Stimulated activated CD8-positive, alpha-beta memory T cell treated with anti-CD3 and anti-CD28 coated beads, Interleukin-2, amount 100 ng/mL, for 1 hour (primary cell): ENCODE measurements at places on chromosomes 16 and 17.
A peak's percentile ranks its signal among the peaks of the same experiment; 100 is the strongest.

- DNase-seq, result no peak
Observed at GRCh38 chr17:47184681-47185080, 4.4 kb downstream of the CDC27 start.

GRCh38 chr16:31536804-31537361, 9.2 kb downstream of the AHSP start:
- DNase-seq, result no peak

GRCh38 chr17:45197555-45198334, 23.9 kb upstream of the FMNL1 start:
- peak; percentile 75 for DNase-seq

DNA sequence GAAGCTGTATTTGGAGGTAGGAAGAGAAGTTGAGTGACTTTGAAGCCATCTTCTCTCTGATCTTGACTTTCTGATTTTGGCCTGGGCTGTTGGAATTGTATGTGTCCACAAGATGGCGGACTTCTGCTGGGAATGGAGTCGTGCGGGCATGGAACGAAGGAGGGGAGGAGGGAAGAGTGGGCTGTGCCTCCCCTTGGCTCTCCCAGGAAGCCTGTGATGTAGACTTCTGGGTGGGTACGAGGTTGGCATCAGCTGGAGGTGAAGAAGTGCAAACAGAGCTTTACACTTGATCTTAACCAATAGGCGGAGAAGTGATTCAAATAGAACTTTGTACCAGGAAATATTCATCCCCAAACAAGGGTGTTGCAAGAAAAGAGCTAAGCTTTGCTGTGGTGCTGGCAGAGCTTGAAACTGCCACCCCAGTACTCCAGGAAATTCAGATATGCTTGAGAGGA, 7.4 kb upstream of the TMEM220 start:
- no peak for DNase-seq

GRCh38 chr16:77090062-77090461, 100.9 kb upstream of the MON1B start:
- no peak for DNase-seq

GRCh38 chr16:89823087-89823823, 5.0 kb upstream of the SPIRE2 start:
- no peak for DNase-seq

DNA sequence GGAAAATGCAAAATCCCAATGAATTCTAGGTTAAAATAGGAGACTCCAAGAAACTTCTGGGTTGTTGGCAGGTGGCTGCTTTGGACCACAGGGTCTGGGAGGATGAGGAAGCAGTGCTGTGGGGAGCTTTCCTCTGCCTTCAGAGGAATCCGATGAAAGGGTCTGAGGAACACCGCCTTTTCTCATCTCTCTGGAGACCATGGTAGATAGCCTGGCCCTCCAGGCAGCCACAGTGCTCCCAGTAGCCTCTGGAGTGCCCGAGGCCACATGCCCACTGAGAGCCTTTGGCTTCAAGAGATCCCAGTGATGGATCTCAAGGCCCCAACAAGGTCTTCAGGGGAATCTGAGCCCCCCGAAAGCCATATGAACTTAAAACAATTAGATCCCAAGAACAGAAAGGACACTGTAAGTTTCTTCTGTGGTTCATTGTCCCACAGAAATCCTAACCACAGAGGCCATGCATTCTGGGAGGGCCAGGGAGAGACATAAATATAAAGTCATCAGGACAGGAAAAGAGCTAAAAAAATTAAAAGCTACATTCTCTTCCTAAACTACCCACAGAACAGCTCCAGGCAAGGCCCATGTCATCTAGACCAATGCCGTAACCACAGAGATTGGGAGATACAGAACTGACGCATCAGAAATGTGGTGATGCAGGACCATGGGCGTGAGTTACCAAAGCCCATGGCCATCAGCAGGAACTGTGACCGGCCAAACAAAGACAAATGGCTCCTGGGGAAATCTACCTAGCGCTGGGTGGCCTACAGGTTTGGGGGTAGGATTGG, 24.3 kb downstream of the TK2 start:
- no peak for DNase-seq

DNA sequence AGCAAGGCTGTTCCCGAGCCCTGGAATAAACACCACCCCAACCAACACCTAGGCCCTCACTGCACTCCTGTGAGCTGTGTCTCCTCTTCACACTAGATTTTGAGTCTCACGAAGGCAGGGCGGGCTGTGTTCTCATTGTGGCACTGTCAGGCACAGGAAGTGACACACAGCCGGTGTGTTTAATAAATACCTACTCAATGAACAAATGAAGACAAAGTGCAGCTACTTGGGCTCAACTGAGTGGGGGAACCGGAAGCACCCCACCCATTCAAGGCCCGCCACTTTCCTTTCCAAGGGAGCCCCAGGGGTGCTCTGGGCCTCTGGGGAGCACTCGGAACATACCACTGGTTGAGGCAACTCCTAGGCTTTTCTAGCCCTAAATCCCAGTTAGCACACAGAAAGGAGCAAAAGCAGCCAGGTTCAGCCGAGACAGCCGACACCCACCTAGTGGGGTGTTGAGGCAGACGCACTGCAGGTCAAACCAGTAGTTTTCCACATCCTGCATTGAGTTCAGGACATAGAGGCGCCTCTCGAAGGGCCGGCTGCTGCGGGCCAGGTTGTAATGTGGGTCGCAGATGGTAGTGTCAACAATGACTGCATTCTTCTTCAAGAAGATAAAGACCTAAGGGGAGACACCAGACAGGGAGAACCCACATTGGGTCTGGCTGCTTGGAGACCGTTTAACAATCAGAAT, 57.7 kb downstream of the GTF3C1 start:
- no peak for DNase-seq

DNA sequence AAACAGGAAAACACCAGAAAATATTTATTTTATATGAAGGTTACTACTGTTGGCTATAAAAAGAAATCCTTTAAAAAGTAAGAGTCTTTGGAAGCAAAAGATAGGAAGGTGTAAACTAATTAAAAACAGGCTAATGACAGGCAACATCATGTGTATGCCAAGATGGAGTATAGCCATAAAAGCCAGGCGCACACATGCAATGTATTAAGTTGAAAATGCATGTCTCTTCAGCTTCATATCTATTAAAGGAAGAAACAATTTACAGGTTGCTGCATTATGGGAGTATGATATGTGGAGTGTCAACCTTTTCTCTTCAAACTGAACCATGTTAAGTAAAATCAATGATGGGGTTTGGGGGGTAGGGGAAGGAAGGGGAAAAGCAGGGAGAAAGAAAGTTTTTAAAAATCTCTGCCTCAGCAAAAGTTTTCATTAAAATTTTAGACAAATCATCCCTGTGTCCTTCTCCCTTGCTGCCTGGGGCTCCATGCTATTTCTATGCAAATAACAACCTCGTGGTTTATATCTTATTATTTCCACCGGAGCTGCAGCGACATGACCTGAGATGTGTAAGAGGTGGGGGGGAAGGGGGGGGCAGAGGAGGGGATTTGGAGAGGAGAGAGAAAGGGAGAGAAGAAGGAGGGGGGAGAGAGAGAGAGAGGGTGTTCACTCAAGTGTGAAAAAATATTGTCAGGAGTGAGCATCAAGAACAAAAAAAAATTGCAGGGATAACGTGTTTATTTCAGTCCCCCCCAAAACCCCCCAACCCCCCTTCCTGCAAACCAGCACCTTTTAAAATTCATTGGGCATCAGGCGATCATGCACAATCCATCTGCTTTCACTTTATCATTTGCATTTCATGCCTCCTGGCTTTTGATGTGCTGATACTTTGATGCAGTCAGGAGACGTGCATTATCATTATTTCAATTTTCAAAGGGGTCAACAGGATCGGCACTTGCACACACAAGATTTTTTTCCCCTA, 197.6 kb downstream of the AATF start:
- no peak for DNase-seq

DNA sequence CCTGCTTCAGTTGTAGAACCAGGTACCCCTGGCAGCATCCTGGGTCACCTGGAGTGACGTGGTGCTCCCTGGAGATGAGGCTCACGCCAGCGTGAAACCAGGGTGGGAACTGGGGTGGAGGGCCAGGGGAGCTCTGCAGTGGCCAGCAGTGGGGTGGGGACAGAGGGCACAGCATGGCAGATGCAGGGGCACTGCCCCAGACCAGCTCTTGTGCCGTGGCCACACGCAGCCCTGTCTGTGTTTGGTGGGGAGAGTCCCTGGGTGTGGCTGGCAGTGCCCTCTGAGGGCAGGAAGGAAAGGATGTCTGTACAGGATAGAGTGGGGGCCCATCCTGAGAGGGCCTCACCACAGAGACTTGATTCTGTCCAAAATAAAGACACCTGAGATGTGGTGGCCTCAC, 24.5 kb downstream of the ZNF750 start:
- no peak for DNase-seq

GRCh38 chr17:77143306-77143705, 2.5 kb downstream of the SEC14L1 start:
- DNase-seq, result no peak

- DNase-seq, result no peak
Observed at GRCh38 chr17:57902117-57902799, 52.4 kb upstream of the MRPS23 start.

- DNase-seq, result no peak
Observed at GRCh38 chr17:8869114-8869815, 1.8 kb upstream of the PIK3R6 start.

DNA sequence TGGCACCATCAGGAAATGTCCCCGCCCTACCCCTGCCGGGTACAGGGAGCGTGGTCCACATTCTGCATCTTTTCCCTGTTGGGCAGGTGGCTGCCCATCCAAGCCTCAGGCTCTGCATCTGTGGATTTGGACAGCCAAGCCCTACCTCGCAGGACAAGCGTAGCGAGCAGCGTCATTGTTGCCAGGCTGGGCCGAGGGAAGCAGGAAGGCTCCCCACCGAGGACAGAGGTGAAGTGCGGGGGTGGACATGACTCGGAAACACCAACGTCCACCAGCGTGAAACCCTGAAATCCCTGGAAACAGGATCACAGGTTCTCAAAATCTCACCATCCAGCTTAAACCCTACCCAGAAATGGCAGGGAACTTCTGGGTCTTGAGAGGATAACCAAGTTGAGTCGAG, 73.6 kb downstream of the SOCS1 start:
- no peak for DNase-seq

DNA sequence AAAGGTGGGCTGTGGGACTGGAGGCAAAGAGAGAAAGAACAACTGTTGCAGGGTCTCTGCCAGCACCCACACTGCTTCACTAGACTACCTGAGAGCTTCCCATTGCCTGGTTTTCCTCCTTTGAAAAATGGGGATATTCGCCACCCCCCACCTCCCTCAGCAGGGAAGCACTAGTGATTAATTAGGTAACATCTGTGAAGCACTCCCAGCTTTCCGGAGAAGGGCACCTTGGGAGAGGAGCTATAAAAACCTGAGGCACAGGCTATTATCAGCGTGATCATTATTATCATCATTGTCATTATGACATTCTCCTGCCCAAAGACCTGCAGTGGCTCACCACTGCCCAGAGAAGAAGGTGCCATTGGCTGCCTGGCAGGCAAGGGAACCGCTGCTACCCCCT, 83.5 kb downstream of the XYLT1 start:
- no peak for DNase-seq

- no peak for DNase-seq
Observed at GRCh38 chr17:46776298-46777005, 42.0 kb downstream of the WNT3 start.

DNA sequence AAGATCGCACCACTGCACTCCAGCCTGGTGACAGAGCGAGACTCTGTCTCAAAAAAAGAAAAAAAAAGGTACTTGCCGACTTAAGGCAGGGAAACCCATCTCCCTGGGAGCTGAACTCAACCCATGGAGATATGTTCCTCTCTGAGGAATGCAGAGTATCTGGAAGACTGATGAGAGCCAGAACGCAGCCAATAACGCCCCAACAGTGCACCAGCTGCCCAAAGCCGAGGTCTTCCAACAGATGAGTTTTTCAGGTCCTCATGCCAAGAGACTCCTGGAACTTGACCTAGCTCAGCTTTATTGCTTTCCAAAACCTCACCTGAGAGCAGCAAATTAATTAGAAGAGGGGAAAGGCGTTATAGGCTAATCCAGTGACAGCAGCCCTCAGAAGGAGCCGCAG, 9.4 kb downstream of the ELAC2 start:
- DNase-seq, result no peak

DNA sequence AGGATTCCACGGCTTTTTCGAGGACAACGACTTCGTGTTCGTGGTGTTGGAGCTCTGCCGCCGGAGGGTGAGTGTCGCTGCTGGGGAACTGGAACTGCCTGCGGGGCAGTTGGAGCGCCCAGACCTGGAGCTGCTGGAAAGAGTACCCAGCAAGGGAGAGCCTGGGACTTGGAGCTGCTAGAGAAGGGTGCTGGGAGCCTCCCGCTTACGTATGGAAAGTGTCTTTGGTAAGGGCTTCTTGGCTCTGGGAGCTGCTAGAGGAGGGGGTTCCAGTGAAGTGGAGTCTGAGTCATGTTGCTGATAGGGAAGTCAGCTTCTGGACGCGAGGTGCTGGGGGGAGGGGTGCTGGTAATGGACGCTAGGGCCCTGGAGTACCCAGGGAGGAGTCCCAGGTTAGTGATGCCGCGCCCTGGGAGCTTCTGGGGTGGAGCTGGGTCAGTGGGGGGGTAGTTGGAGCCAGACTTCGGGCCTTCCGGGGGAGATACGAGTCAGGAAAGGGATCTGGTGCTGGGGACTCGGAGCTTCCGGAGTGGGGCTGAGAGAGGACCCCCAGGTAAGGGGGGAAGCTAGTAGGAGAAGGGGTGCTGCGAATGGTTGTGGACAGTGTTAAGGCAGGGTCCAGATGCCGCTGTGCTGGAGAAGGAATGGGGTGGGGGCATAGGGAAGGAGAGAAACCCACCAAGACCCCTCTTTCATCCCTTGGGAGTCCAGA, 741 bp downstream of the PLK1 start:
- DNase-seq, result no peak

DNA sequence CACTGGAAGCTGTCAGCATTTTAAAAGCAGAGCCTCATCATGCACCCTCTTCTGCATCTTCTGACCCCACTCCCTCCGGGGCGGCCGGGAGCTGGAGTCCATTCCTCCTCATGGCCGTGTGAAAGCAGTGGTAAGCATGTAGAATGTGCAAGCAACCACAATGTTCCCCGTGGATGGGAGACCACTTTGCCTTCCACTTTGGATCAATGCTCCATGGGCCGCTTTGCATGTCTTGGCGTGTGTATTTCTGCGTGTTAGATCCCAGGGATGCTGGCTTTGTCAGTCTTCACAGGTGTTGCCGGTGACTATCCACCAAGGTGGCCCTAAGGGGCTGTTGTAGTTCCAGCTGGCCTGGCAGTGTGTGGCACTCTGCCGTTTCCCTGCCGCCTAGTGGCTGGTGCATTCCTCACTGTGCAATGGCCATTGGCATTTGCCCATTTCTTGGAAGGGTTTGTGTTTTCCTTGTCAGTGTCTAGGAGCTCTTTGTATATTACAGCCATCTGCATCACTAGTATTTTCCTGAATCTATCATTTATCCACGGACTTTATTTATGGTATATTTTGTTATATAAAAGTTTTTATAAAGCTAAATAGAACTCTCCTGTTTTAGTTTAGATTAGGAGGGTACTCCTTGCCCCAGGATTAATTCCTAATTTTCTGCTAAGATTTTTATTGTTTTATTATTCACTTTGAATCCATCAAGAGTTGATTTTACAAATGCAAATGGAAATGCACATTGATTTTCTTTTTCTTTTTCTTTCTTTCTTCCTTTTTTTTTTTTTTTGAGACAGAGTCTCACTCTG, 5.8 kb upstream of the ALDH3A1 start:
- no peak for DNase-seq

- no peak for DNase-seq
Observed at GRCh38 chr17:79838522-79839274, 542 bp downstream of the CBX4 start.
